ENCODE measurements at places on chromosomes 1 and 21. TPM values are rescaled to one million over a fixed set of nuclear protein-coding genes. Genes with fewer than 3 reads are reported as not detected.

Gene CYYR1
- 6.6 TPM for polyA plus RNA-seq

- no peak for DNase-seq
Measured at GRCh38 chr1:231480008-231480407, 48.5 kb upstream of the TSNAX start.

Gene VAMP4
- polyA plus RNA-seq: 9.5 TPM

DNA sequence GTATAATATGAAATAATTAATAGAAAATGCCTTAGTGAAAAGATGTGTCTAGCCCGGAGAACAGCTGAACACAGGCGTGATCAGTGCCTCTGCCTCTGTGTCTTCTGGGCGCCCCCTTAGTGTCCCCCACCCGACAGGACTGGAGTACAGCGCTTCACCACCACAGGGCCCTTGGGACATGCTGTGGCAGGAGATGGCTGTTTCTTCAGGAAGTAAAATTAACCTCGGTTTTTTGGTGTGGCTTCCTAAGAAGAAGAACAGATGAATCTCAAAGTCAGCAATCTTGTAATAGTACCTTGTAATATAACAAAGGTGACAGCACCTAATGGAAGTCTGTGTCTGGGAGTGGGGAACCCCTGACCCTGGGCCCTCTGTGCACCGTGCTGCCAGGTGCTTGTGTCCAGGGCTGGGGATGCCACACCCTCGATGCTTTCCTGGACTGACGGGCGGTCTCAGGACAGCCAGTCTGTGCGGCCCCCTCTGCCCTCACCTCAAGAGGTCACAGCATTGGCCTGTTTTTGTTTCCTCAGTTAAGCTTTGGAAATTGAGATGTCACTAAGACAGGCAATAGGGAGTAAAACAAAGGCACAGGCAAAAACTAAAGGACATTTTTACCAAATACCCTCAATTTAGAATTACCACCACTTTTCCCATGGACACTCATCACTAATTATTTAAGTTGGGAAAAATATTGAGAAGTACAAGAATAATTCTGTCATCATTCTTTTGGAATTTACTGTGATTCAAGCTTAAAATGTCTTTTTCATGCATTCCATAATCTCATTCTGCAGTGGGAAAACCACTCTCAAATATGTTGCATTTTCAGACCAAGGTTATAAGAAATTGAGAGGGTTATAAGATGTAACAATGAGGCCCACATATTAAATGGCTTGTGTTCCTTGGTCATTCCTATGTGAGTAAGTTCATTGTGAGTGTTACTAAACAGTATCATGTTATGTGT, 79.3 kb downstream of the ADARB1 start:
- DNase-seq: no peak

Gene RBP7
- polyA plus RNA-seq: 0.61 TPM

DNA sequence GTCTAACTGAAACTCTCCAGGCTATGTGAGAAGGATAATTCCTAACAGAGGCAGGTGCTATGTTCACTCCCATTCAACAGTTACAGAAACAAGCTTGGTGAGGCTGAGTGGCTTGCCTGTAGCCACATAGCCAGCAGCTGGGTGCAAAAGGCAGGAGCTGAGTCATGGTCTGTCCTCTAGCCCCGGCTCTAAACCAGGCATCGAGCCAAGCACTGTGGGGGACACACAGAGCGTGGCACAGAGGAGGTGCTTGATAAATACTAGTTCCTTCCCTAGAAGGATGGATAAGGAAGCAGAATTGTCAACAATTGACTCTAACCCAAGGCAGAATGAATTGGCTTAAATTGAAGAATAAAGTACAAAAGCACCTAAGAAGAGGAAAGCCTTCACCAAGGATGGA, 10.4 kb upstream of the KCNA2 start:
- no peak for DNase-seq

Gene TDRD10
- not detected for polyA plus RNA-seq

Gene LCE1C
- polyA plus RNA-seq: not detected

- no peak for DNase-seq
Measured at GRCh38 chr1:202165267-202165941, 5.0 kb upstream of the PTPN7 start.

Gene MAP3K21
- 2.1 TPM for polyA plus RNA-seq

Gene FBXO2
- 349 TPM for polyA plus RNA-seq

- DNase-seq: no peak
Measured at GRCh38 chr1:184791550-184791900, 36.9 kb upstream of the EDEM3 start.

Gene TMEM61
- polyA plus RNA-seq: 0.22 TPM

DNA sequence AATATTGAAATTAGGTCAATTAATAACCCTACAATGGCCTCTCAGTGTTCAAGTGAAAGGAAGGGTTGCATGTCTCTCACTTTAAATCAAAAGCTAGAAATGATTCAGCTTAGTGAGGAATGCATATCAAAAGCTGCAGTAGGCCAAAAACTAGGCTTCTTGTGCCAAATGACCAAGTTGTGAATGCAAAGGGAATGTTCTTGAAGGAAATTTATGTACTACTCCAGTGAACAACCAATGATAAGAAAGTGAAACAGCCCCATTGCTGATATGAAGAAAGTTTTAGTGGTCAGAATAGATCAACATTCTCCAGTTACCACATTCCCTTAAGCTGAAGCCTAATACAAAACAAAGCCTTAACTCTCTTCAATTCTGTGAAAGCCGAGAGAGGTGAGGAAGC, 10.0 kb downstream of the MAEL start:
- DNase-seq: no peak

DNA sequence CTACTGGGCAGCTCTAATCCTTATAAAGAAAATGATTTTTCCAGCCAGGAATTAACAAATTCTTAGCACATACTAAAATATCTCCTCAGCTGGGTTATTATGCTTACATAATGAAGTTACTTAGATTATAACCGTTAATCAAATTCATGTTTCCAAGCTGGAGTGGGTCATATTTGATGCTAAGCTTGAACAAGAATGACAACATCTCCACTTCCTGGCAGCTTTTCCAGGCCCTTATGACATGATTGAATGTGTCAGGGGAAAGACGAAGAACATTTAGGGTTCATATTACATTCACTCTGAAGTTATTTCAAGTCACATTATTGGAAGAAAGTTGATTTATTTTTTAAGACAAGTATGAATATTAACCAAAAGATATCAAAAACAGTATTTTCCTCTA, 333.7 kb downstream of the PCP4 start:
- no peak for DNase-seq

DNA sequence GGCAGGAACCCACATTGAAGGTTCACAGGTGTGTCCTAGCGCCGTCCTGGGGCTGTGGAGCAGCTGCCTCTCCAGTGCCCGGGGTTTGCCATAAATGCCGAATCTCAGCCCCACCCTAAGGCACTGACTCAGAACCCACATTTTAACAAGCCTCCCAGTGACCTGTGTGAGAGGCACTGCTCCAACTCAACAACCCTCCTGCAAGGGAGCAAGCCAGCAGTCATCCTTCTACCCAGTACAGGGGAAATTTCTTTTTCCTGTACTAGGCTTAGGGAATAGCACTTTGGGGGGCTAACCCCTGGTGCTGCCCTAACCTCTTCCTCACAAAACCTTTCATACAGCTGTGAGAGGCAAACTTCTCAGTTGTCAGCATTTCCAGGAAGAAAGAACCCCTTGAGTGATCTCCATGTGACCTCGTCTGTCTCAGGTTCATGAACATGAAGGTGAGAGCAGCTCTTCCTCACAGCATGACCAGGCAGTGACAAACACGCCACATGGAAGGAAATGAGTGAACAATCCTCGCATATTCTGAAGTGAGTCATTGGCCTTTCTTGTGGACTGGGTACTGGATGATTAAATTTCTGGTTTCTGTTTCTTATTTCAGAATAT, 11.4 kb upstream of the BCAR3 start:
- no peak for DNase-seq

Gene S100A14
- polyA plus RNA-seq: 94.9 TPM

GRCh38 chr1:160207771-160208556, 2.8 kb downstream of the PEA15 start:
- no peak for DNase-seq

- DNase-seq: no peak
Measured at GRCh38 chr21:32581732-32582131, 3.6 kb downstream of the TCP10L start.

Gene VWA5B1
- 1.1 TPM for polyA plus RNA-seq

DNA sequence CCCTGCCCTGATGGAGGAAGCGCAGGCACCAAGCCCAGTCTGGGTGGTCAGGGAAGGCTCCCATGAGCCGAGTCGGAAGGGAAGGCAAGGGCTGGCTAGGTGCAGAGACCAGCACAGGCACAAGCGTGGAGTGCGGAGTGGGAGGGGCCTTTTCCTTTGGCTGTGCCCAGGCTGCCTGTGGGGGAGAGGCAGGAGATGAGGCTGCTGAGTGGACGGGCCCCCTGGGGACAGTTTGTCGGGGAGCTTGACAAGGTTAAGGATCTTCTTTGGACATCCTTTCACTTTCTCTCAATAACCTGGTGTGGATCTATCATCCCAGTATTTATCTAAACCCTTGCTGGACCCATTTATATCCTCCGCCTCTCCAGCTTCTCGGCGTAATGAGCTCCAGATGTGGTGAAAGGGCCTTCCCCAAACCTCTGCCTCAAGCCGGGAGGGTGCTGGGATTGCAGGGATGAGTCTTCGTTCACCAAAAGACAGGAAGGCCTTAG, 42.9 kb downstream of the EPHB2 start:
- no peak for DNase-seq

Gene OXCT2
- polyA plus RNA-seq: 0.39 TPM

DNA sequence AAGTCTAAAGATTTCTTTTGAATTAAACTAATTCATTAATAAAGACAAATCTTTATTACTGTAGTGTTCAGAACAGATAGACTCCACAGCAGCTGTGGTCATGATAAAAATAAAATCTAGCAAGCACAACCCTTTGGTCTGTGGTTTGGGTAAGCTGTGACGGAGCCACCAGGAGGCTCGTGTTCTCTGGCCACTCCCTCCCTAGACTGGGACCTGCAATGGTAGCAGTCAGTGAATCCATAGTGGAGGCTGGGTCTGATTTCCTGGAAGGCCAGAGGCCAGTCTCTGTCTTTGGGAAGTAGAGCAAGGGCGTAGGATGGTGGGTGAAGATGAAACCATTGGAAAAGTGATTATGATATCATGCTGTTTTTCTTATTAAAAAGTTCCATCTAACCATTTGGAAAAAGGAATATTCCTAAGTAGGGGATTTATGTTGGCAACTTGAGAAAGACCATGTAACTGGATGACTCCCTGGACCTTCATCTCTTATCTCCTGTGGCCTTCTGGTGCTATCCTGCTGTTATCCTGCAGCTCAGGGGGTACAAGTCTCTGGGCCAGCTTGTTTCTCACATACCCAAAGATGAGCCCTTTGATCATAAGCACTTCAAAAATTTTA, 39.0 kb downstream of the TENT5C start:
- no peak for DNase-seq

Gene PLA2G5
- 29.4 TPM for polyA plus RNA-seq

Gene LINGO4
- not detected for polyA plus RNA-seq

Gene LAD1
- 63.5 TPM for polyA plus RNA-seq

Gene SAMSN1
- 0.82 TPM for polyA plus RNA-seq
